ENCODE measurements at places on chromosomes 11 and 22.

DNA sequence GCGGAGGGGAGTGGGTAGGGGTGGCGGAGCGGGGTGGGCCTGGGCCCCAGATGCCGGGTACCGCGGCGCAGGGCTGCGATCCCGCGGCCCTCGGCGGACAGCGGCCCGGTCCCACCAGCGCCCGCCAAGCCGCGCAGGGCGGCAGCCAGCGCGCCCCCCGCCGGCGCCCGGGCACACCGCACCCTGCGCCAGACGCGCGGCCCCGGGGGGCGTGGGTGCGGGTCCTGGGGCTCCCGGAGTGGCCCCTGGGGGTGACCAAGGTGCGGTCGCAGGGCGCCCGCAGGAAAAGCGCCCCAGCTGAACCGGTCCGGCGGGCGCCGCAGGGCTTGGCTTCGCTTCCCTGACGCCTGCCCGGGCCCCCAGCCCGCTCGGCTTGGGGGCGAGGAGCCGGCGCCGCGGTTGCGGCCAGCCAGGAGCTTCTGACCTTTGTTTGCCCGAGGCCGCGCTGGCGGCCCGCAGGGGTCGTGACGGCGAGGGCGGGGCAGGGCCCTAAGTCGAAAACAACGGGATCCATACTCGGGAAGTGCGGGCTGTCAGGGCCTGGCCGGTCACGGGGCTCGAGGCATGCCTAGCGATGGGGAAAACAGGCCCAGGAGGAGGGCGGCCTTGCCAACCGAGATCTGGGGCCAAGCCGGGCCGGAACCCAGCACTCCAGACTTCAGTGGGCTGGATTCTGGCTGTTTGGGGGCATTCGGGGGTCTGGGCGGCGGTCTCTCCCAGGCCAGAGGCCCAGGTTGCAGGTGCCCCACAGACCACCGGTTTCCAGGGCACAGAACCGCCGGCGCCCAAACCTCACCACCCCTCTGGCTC, 581 bp upstream of the AP5B1 start:
- no peak for DNase-seq

GRCh38 chr11:64218628-64219353, 7.2 kb downstream of the TRPT1 start:
- no peak for DNase-seq

GRCh38 chr11:118605116-118605867, 2.1 kb upstream of the PHLDB1 start:
- DNase-seq, result no peak

GRCh38 chr11:96317985-96318384, 25.0 kb downstream of the MAML2 start:
- no peak for DNase-seq

- no peak for DNase-seq
These were observed 12.3 kb upstream of the DLAT start for GRCh38 chr11:112012874-112013273.

GRCh38 chr11:67644472-67645418, 5.2 kb upstream of the TBX10 start:
- DNase-seq, result no peak

DNA sequence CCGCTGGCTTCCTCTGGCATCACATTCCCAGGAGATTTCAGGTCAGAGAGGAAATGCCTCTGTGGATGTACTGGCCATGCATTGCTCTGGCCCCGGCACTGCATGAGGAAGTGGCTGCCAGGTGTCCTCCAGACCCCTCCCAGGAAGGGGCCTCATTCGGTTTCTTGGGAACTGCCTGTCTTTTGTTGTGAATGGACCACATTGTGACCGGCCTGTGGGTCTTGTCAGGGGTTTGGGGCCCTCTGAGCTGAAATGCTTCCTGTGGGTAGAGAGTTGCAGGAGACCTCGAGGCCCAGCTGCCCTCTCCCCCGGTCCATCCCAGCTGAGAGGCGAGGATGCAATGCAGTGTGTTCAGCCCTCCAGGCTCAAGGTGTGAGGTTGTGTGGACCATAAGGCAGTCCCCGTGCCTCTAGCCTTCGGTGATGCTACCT, 18.8 kb upstream of the ST3GAL4 start:
- DNase-seq, result no peak

GRCh38 chr11:103800406-103801114, 235.9 kb upstream of the DDI1 start:
- DNase-seq, result no peak

- DNase-seq, result no peak
These were observed 3.9 kb upstream of the EHF start for GRCh38 chr11:34616830-34617504.

GRCh38 chr11:78453140-78453935, 35.7 kb upstream of the GAB2 start:
- no peak for DNase-seq
